ENCODE measurements at places on chromosomes 2 and 18. TPM values are rescaled to one million over a fixed set of nuclear protein-coding genes. Genes with fewer than 3 reads are reported as not detected.
A peak's percentile ranks its signal among the peaks of the same experiment; 100 is the strongest.

IGFBP2 gene
- 18.3 TPM for total RNA-seq

- no peak overlapping the region for H3K4me3 ChIP-seq
- peaks cover 72% of the 10 kb centered on the region for H3K27me3 ChIP-seq
- no peak for DNase-seq
- H3K36me3 ChIP-seq: no peaks in the 10 kb centered on the region
- no peaks in the 10 kb centered on the region for H3K4me1 ChIP-seq
These were observed 274.4 kb downstream of the LRP1B start for GRCh38 chr2:141856215-141856919.

CCDC102B gene
- 3.5 TPM for total RNA-seq

DNA sequence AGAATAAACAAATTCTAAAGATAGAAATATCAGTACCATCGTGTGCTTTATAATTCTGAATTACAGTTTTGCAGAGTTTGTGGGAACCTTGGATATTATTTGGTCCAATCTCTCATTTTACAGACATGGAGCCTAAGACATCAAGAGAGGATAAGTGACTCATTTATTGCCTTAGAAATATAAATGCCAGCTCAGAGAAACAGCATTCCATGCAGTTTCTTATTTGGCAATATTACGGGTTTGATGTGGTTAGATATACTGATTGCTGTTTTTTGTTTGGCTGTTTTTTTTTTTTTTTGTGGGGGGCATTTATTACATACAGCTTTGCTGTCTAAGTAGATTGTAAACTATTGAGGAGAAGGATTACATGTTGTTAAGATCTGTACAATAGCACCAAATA, 1241.1 kb upstream of the LRRTM1 start:
- no peak overlapping the region for H3K4me3 ChIP-seq
- H3K36me3 ChIP-seq: no peaks in the 10 kb centered on the region
- no peak overlapping the region for H3K27ac ChIP-seq
- H3K27me3 ChIP-seq: no peaks in the 10 kb centered on the region

SERPINB10 gene
- not detected for total RNA-seq

DNA sequence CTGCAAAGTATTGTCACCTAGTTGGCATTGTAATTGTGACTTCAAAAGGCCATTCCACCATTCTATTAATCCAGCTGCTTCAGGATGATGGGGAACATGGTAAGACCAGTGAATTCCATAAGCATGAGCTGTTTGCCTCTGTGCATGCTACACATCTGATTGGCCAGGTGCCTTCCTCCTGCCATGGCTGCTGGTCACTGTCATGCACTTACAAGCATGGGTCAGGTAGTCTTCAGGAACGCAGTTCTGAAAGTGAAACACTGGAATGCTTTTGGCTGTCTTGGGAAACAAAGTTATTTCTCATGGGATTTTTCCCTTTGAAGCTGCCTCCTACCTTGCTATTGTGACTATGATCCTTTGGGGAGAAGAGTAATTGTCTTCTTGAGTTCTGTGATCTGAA, 267.6 kb downstream of the GBX2 start:
- H3K27ac ChIP-seq: no peak overlapping the region
- no peak for DNase-seq
- no peak overlapping the region for H3K4me3 ChIP-seq
- no peaks in the 10 kb centered on the region for H3K27me3 ChIP-seq

DNA sequence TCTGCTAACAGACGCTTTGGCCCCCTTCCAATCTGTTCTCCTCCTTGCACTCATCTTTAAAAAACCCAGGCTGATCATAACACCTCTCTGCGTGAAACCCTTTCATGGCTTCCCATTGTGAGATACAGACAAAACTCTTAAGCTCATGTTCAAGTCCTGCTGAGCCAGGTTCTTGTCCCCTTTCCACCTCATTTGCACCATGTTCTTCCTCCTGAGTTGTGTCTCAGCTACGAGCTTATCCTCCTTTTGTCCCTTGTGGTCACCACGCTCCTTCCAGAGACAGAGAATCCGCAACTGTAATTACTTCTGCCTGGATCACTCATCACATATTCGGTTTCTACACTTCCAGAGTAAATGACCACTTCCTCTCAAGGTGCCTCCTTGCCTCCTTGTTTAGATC, 238.8 kb downstream of the ACTR3 start:
- DNase-seq: no peak
- H3K4me1 ChIP-seq: no peaks in the 10 kb centered on the region
- peaks cover 26% of the 10 kb centered on the region for H3K27me3 ChIP-seq
- H3K4me3 ChIP-seq: no peak overlapping the region
- peaks cover 4% of the 10 kb centered on the region for H3K36me3 ChIP-seq

GRCh38 chr18:27198036-27198435, 12.9 kb upstream of the CHST9 start:
- no peak for DNase-seq
- peaks cover 7% of the 10 kb centered on the region for H3K4me1 ChIP-seq
- no peaks in the 10 kb centered on the region for H3K36me3 ChIP-seq

IL36A gene
- total RNA-seq: not detected

AQP12A gene
- not detected for total RNA-seq

GULP1 gene
- 9.3 TPM for total RNA-seq

- no peak overlapping the region for H3K4me3 ChIP-seq
- DNase-seq: no peak
- no peaks in the 10 kb centered on the region for H3K27me3 ChIP-seq
- peaks cover 72% of the 10 kb centered on the region for H3K36me3 ChIP-seq
- peaks cover 15% of the 10 kb centered on the region for H3K4me1 ChIP-seq
- H3K27ac ChIP-seq: peak overlapping the region; percentile 31
These were observed 65.4 kb downstream of the REV1 start for GRCh38 chr2:99424371-99424770.

- H3K4me1 ChIP-seq: peaks cover 16% of the 10 kb centered on the region
- peak; percentile 62 for DNase-seq
- peak overlapping the region; percentile 47 for H3K27ac ChIP-seq
- no peaks in the 10 kb centered on the region for H3K27me3 ChIP-seq
- no peaks in the 10 kb centered on the region for H3K36me3 ChIP-seq
- H3K4me3 ChIP-seq: no peak overlapping the region
These were observed 73.0 kb downstream of the CTNNA2 start for GRCh38 chr2:79585701-79586433.

FZD7 gene
- 1.1 TPM for total RNA-seq

DNA sequence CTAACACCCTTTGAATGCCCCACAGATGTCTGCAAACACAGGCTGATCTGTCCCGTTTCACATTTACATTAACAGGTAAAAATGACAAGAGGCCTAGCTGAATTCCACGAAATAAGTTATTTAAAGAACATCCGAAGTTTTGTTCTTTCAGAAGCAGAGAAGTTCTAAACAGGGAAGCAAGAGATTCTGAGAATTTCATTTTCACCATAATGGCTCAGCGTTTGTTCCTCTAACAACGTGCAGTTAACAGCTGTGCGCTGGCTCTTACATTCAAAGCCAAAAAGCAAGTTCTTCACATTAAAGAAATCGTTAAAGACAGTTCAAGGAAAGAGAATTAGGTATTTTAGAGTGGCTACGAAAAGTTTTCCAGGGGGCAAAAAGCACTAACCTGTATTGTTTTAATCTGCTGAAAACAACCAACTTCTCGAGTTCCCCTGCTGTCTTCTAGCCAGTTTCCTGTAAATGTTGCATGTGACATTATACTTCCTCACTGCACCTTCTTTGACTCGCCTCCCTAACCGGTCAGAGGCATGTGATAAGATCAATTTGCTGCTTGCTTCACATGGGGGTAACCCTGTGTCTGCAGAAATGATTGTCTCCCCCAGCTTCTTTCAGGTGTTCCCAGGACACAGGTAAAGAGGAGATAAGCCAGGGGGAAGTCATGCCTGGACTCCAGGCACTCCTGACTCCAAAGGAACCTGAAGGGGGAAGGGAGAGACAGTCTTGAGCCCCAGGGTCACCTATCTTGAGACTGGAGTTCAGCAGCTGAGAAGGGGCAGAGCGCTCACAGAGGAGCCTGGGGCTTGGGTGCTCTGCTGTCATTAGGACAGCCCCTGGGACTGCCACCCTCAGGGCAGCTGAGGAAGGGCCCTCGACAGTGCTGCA, 36.8 kb upstream of the WIPF1 start:
- H3K4me3 ChIP-seq: no peak overlapping the region
- no peaks in the 10 kb centered on the region for H3K27me3 ChIP-seq
- H3K36me3 ChIP-seq: no peaks in the 10 kb centered on the region
- DNase-seq: no peak

GRCh38 chr2:101119431-101119830, 31.8 kb downstream of the TBC1D8 start:
- peak overlapping the region; percentile 89 for H3K27ac ChIP-seq
- H3K4me1 ChIP-seq: peaks cover 42% of the 10 kb centered on the region
- peaks cover 26% of the 10 kb centered on the region for H3K36me3 ChIP-seq
- peak; percentile 72 for DNase-seq
- H3K27me3 ChIP-seq: no peaks in the 10 kb centered on the region

DNA sequence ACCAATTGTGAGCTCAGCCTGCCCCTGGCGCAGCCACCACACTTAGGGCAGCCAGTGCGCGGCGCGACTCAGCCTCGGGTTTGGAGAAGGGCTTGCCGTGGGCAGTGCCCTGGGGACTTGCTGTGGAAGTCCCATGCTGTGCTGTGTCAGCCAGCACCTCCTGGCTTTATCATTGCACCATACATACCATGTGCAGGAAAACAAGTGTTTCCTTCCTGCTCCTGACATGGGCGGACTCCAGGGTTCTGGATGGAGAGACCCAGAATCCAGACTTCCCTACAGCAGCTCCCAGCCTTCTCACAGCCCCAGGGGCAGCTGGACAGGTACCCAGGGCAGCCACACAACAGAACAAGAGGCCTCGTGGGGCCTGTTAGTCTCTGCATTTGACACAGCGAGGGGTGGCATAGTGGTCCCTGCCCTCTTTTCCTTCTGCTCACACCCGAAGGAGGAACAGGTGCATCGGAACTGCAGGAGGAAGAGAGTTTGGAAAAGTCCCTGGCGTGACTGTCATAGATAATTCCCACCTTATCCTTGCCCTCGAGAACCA, 54.2 kb downstream of the SDC1 start:
- no peaks in the 10 kb centered on the region for H3K36me3 ChIP-seq
- no peak for DNase-seq
- H3K27ac ChIP-seq: no peak overlapping the region

DNA sequence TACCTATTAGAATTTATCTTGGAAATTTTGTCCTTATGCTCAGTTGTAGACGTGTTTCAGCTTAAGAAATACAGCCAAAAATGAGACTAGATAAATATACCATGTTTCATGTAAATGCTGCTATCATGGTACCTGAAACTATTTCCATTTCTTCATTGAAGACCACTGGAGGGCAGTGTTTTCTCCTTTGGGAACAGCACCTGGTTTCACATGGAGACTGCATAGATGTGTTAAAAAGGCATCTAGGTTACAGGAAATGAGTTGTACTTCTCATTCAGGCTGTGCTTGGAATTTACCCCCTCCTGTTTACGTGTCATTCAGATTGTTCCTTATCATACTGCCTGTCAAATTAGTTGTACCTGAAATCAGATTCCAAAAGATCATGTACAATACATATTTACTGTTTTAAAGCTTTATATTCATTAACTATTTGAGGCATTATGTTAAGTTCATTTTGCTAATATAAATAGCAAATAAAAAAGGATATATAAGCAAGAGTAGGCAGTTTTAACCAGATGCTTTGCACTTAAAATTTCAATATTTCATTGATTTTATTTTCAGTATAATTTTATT, 57.3 kb upstream of the PSMD14 start:
- no peak overlapping the region for H3K27ac ChIP-seq

KIF1A gene
- not detected for total RNA-seq

- H3K36me3 ChIP-seq: no peaks in the 10 kb centered on the region
- H3K4me3 ChIP-seq: no peak within 1 kb of the TSS
- no peaks in the 10 kb centered on the region for H3K4me1 ChIP-seq
- DNase-seq: peak; percentile 40
- H3K27ac ChIP-seq: no peak within 1 kb of the TSS
These were observed at the start of gene SCN7A for GRCh38 chr2:166494140-166494624. TSS of gene SCN7A (minus strand) at chr2:166494249. CDS start at chr2:166477696, 16,553 bp downstream.

- no peaks in the 10 kb centered on the region for H3K36me3 ChIP-seq
- H3K4me1 ChIP-seq: peaks cover 13% of the 10 kb centered on the region
- no peak overlapping the region for H3K27ac ChIP-seq
- no peaks in the 10 kb centered on the region for H3K27me3 ChIP-seq
- DNase-seq: no peak
- H3K4me3 ChIP-seq: no peak overlapping the region
These were observed 21.7 kb upstream of the HNRNPA3 start for GRCh38 chr2:177190941-177191340.

DNA sequence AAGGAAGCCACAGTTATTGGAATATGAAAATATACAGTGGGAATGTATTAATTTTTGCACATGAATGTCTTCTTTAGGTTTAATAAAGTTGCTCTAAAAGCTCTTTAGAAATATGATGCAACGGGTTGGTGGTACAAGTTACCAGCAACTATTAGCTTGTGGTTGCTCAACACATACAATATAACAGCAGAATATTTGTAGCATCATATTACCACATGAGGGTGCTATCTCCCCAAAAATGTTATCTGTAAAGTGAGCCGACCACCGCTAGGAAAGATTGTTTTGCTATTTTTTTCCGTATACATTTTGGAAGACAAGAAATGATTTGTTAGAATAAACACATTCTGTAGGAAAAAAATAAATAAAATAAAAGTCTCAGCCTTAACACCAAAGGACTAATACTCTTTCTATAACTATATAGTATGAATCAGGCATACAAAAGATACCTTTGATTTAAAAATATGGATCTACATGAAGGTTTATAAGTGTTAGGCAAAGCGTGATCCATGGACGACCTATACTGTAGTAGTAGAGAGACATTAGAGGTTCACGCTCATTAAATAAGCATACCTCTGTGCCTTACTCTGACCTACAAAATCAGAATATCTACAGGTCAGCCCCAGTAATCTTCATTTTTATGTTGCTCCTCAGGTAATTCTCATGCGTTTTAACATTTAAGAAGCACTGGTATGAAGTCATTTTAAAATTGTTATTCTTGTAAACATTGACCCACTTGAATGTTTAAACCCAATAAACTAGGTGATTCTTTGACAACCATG, 1110.6 kb upstream of the ACVR2A start:
- DNase-seq: peak; percentile 77
- no peaks in the 10 kb centered on the region for H3K27me3 ChIP-seq
- no peak overlapping the region for H3K27ac ChIP-seq
- no peaks in the 10 kb centered on the region for H3K36me3 ChIP-seq
- H3K4me1 ChIP-seq: no peaks in the 10 kb centered on the region

HS6ST1 gene
- total RNA-seq: 11.4 TPM

TGFA gene
- total RNA-seq: 22.5 TPM

REG1B gene
- total RNA-seq: not detected

- peak overlapping the region; percentile 96 for H3K4me3 ChIP-seq
- H3K27me3 ChIP-seq: no peaks in the 10 kb centered on the region
- peak; percentile 10 for DNase-seq
- peaks cover 15% of the 10 kb centered on the region for H3K36me3 ChIP-seq
- H3K27ac ChIP-seq: peak overlapping the region; percentile 98
These were observed 836 bp downstream of the STK11IP start for GRCh38 chr2:219598308-219599078.
